Foreskin keratinocyte (primary cell): ENCODE measurements at places on chromosomes 5 and 9. TPM values are rescaled to one million over a fixed set of nuclear protein-coding genes. Genes with fewer than 3 reads are reported as not detected.
A peak's percentile ranks its signal among the peaks of the same experiment; 100 is the strongest.

Gene NOTCH1
- 41.9 and 49.8 TPM in 2 replicates for total RNA-seq

DNA sequence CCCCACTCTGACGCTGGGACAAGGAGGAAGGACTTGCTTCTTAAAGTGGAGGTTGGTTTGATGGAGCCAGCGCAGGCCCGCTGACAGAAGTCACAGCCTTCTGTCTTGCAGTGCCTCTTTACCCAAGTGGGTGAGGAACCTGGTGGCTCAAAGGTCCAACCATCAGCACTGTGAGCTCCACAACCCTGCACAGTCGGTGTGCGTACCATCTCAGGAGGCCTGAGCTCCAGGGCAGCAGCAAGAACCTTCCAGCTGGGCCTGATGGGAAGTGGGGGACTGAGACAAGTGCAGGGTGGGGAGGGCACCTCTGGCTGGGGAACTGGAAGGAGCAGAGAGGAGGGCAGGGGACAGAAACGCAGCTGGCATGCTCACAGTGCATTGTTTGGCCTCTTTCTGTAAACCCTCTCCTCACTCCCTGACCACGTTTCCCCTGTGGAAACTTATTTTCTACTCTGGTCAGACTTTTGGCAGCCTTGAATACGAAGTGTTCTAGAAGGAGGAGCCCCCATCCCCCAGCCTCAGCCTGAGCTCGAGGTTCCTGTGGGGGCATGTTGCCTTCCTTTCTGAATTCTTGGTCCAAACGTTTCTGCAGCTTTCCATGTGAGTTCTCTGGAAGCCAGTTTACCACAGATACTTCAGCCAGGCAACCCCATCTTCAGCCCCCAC is 178.5 kb upstream of the PITX1 start:
- no peak for DNase-seq

DNA sequence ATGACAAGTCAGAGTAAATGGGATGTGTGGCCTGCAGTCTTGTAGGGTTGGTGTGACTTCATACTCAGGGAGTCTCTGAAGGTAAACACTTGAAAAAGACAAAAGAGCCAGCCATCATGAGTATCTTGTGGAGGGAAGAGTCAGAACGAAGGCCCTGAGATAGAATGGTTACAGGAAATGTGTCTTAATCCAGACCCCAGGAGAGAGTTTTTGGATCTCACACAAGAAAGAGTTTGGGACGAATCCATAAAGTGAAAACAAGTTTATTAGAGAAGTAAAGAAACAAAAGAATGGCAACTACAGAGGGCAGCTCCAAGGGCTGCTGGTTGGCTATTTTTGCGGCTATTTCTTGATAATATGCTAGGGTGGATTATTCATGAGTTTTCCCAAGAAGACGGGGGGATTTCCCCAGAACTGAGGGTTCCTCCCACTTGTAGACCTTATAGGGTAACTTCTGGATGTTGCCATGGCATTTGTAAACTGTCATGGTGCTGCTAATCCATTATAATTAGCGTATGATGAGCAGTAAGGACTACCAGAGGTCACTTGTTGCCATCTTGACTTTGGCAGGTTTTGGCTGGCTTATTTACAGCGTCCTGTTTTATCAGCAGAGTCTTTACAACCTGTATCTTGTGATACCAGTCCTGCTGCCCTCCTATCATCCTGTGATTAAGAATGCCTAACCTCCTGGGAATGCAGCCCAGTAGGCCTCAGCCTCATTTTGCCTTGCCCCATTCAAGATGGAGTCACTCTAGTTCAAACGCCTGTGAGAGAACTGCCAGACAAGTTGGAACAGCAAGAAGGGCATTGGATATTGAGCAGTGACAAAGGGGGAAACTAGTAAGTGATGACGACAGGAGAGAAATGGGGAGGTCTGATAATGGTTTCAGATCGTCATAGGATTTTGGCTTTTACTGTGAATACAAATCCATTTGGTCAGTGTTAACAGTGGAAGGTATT is 34.0 kb downstream of the MTRR start:
- no peak for DNase-seq

- DNase-seq: no peak
Measured at GRCh38 chr5:160846642-160847041, 5.4 kb downstream of the ATP10B start.

Gene DELE1
- 39.2 and 44.1 TPM in 2 replicates for total RNA-seq

DNA sequence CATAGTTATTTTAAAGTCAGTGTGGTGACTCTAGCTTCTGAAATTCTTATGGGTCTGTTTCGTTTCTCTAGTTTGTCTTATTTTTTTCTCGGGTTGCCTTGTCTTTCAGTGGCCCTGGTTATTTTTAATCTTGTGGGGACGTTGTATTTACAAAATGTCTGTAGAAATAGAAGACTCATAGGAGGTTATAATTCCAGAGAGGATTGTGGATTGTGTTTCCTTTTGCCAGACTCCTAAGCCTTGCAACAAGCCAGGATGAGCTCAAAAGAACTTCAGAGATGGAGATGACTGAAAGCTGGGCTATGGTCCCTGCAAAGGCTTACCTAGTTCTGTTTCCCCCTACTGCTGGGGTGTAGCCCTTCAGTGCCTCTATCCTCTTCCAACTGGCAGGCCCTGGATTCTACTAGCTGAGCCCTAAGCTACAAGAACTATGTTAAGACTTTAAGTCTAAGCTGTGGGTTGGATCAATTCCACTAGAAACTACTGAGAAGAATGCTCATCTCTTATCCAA is 32.2 kb upstream of the LECT2 start:
- no peak for DNase-seq

GRCh38 chr9:89328064-89328463 is 9.8 kb downstream of the SECISBP2 start:
- no peak for DNase-seq

GRCh38 chr9:128203707-128204551 is 750 bp downstream of the DNM1 start:
- no peak for DNase-seq

DNA sequence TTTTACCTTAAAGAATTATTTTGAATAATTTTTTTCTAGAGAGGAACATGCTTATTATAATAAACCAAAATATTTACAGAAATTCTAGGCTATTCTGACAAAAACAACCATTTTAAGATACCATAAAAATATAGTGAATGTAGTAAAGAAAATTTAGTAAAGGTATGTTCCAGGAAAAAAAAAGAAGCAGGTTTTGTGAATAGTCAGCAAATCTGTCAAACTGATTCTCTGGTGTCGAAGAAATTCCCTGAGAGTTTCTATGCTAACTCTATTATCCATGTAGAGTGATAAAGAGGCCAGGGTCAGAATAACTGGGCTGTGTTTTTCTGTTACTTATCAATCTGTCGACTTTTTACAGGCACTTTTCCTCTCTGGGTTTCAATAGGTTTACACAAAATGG is 459.2 kb downstream of the KIF4B start:
- DNase-seq: no peak

DNA sequence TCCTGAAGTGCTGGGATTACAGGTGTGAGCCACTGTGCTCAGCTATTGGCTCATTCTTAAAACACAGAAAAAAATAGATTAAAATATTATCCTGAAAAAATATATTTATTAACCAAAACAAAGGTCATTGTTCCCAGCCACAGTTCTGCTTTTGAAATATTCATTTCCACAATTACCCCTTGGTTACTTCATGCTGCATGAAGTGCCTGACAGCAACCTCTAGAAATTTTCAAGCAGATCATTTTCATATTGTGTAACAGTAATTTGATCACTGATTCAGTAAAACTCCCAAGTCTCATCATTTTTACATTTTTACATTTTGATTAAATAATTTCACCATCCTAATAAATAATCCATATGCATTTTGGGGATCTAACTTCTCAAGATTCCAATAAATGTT is 18.8 kb upstream of the GNAQ start:
- no peak for DNase-seq

GRCh38 chr5:458547-459353 is 15.8 kb downstream of the EXOC3 start:
- DNase-seq: peak; percentile 87

DNA sequence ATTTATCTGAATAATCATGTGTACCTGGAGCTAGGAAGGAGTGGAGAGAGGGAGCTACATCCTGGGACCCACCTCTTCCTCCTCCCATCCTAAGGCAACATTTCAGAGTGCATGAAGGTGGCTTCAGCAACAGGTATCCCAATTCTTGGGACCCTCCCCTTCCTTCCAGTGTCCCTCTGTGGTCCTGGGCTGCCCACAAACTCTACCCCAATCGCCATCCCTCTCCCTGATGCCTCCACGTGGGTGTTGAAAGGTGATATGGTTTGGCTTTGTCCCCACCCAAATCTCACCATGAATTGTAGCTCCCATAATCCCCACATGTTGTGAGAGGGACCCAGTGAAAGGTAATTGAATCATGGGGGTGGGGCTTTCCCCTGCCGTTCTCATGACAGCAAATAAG is 121.4 kb downstream of the MED10 start:
- no peak for DNase-seq

Gene DAPK1
- 1.2 and 1.9 TPM in 2 replicates for total RNA-seq

Gene FGF10
- not detected in 2 replicates for total RNA-seq

DNA sequence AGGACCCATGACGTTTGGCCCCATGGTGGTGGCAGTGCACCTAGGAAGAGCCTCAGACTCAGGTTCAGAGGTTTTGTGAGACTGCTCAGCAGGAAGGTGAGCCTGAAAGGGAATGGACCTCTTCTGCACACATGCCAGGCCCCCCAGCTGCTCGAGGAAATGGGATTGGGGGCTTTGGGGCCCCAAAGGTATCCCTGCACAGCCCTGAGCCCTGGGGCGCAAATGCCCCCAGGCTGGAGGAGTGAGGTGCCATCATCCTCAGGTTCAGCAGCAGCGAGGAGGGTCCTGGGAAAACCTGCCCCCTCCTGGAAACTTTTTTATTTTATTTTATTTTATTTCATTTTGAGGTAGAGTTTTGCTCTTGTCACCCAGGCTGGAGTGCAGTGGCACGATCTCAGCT is 171.8 kb upstream of the MVB12B start:
- no peak for DNase-seq
